Large intestine (tissue), 12 donors: ENCODE measurements at places on chromosomes 4 and X.

GRCh38 chr4:93649828-93650227 lies 178.7 kb upstream of the ATOH1 start:
- no peak for DNase-seq

DNA sequence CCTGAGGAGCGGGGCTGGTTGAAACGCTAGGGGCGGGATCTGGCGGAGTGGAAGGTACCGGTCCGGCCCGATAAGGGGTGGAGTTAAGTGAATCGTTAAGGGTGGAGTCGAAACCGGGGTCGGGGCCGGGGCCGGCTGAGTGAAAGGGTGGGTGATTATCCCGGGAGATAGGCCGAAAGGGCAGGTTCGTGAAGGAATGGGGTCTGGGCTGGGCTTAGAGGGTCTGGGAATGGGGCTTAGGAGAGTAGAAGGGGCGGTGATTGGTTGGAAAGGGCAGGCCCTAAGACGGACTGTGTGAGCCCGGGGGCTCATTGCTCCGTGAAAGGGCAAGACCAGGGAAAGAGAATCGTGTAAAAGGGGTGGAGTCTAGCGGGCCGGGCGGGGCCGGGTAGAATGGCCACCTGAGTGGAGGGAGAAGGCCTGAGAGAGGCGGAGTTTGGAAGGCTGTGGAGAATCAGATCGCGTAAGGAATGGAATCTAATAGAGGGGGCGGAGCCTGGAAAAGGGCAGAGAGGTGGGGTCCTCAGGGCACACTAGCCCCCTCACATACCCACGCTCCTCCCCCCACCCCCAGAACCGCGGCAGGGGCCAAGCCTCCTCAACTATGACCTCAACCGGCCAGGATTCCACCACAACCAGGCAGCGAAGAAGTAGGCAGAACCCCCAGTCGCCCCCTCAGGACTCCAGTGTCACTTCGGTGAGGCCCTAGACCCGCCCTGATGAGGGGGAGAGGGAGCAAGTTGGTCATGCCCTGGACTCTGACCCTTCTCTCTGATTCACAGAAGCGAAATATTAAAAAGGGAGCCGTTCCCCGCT lies 430 bp downstream of the HDAC6 start:
- peak; percentile 83 for DNase-seq

GRCh38 chr4:139624441-139625092 lies 41.1 kb upstream of the MGST2 start:
- no peak for DNase-seq

DNA sequence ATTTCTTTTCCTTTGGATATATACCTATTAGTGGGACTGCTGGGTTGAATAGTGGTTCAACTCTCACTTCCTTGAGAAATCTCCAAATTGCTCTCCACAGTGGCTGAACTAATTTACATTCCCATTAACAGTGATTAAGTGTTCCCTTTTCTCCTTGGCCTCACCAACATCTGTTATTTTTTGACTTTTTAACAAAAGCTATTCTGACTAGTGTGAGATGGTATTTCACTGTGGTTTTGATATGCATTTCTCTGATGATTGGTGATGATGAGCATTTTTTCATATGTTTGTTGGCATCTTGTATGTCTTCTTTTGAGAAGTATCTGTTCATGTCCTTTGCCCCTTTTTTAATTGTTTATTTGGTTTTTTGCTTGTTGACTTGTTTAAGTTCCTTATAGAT lies 413.0 kb downstream of the MAPK10 start:
- no peak for DNase-seq

DNA sequence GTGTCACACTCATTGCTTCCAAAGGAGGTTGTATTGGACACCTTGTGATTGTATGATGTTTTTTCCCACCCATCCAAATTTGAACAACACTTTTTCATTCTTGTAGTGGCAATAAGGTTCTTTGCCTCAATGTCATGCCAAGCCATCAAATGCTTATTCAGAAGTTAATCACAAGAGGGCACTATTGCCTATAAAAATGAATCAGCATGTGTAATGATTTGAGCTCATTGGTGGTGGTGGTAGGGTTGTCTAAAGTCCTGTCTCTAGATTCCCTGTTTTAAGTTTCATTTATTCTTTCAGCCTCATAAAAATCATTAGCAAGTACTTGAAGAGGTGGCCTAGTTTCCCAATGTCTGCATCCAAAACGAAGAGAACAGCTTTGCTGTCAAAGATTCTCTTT lies 37.0 kb downstream of the IRS4 start:
- no peak for DNase-seq

GRCh38 chr4:132651196-132651595 lies 497.9 kb upstream of the PCDH10 start:
- no peak for DNase-seq

DNA sequence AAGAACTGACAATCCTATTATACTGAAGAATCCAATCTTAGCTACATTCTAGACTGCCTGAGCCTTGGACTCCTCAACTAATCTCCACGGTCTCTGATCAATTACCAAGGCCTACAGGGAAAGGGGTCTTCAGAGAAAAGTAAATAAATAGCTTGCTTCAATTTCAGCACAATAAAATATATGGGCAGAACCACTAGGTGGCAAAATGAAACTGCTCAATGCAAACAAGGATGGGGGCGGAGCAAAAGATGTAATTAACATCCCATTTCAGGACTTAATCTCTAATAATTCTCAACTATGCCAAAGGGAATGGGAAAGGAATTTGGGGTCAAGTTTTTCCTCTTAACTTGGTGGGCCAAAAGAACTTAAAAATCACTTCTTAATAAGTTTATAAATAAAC lies 78.4 kb upstream of the MAP3K15 start:
- peak; percentile 9 for DNase-seq

GRCh38 chr4:123350191-123350544 lies 46.4 kb upstream of the SPRY1 start:
- peak; percentile 95 for DNase-seq

GRCh38 chr4:1084796-1085403 lies 28.5 kb downstream of the RNF212 start:
- DNase-seq: no peak

DNA sequence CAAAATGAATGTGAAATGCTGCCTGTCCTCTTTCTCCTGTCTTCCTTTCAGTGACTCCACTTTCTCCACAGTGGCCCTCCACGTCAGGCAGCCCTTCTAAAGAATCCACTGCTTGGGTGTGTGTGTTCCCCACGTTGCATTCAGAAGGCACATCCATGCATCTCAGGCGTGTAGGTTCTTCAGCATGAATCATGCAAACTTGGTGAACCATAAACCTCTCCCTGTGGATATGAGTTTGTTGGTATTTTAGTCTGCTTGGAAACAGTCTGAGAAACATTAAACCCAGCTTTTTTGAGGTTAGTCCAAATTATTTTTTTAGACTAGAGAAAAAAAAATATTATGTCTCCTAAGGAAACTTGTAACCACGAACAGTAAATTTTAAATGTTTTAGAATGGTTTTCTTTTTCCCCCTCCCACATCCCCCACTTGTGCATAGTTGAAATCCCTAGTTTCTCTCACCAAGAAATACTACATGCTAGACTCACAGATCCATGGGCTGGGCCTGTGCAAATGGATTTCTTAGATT lies 251.6 kb downstream of the CBR4 start:
- DNase-seq: no peak

- peak; percentile 93 for DNase-seq
Observed at GRCh38 chr4:145938618-145939440, at the start of gene ZNF827. Gene ZNF827 (minus strand): TSS chr4:145938823. CDS start chr4:145938407, 416 bp downstream.

DNA sequence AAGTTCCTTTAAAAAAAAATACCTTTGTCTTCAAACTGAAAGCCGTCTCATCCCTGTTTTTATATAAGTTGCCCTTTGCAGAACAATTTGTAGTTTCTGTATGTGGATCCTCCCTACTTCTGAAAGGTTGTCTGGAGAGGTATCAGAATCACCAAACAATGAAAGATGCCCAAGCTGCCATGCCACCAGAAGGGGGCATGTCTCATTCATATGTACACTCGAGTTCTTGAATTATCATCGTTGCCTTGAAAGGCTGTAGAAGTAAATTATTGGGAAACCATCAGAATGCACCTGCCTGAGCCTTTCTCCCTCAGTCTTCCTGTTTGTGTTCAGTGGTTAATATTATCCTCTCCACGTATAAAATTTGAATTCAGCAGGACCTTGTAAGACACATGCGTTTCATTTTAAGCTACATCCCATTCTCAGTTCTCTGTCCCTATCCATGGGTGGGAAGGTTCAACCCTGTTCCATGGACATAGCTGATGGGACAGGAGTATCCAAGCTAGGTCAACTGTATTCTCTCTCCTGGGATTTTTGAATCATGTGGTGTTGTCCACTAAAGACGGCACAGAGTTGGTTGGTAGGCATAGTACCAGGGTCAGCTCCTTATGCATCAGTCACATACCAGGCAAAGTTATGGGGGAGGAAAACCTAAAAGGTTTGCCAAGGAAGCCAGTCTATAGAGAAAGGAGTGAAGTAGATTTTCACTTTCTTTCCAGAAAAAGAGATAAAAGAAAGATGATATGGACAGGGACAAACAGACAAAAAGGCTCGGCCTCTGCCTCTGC lies 24.0 kb downstream of the GALNT7 start:
- no peak for DNase-seq

DNA sequence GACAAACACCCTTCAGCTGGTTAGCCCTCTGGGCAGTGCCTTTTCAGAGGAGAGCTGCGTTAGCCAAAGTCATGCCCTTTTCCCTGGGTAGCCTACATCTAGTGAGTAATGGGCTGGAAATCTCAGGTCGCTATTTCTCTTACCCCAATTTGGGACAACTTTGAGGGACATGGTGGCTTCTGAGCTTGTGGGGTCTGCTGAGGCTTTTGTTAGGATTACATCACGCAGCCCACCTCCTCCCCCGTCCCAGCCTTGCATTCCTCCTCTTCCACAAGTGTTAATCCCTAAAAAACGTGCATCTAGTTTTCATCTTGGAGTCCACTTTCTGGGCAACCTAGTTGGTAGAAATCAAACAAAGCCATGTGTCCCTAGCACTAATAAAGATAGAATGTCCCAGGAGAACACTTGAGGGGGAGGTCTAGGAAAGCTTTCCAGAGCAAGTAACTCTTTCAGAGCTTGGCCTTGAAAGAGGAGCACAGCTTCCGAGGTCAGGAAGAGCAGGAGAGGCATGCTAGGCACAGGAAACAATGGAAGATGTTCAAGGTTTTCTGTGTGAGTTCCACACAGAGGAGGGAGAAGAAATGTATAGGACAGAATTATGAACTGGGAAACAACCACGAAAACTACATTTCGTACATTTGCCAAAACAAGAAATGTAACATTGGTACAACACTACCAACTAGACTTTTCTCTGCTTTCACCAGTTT lies 2.8 kb downstream of the MRFAP1 start:
- DNase-seq: no peak

DNA sequence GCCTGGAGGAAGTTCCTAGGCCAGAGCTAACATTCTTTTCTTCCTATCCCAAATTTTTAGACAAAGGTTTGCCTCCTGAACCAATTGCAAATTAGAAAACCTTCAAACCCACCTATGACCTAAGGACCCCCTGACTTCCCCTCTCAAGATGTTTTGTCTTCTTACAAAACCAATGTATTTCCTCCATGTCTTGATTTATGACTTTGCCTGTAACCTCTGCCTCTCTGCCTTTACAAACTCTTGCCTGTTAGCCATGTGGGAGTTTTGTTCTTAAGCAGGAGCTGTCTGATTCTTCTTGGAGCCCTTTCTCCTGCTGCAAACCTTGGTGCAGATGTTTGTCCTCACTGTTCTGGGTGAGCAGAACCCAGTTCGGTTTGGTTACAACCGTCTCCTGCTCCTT lies 222.3 kb upstream of the BOD1L1 start:
- no peak for DNase-seq

DNA sequence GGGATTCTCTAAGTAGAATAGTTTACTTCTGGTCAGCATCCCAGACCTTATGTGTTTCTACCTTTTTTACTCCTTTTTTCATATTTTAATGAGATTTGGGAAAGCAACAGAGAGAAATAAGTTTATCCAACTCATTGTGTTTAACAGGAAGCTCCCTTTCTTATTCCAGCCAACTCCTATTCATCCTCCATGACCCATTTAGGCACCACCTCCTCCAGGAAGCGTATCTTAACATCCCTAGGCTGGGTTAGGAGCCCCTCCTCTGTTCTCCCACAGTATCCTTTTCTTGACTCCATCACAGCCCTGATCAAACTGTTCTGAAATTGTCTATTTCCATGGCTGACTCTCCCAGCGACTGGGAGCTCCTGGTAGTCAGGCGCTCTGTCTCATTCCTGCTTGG lies 18.8 kb upstream of the IQSEC2 start:
- DNase-seq: no peak

- no peak for DNase-seq
Observed at GRCh38 chrX:69065451-69065850, 99.8 kb downstream of the PJA1 start.

- no peak for DNase-seq
Observed at GRCh38 chr4:88985088-88985773, 71.8 kb downstream of the FAM13A start.

DNA sequence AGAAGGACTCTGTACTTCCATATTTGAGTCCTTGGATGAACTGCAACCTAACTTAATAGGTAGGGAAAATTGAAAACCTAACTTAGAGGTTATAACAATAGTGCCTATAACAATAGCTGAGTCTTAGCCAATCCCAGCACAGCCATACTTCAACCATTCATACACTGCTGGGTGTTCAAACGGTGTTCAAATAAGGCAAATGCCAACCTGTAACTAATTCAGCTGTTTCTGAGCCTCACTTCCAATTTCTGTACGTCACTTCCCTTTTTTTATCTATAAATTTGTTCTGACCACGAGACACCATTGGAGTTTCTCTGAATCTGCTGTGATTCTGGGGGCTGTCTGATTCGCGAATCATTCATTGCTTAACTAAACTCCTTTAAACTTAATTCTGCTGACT lies 9.6 kb upstream of the GRSF1 start:
- DNase-seq: no peak

GRCh38 chr4:40788331-40788730 lies 38.6 kb downstream of the NSUN7 start:
- DNase-seq: peak; percentile 31

GRCh38 chr4:148300877-148301276 lies 141.3 kb downstream of the NR3C2 start:
- no peak for DNase-seq

- DNase-seq: peak; percentile 22
Observed at GRCh38 chr4:56575820-56576429, 70.3 kb downstream of the ARL9 start.

- DNase-seq: no peak
Observed at GRCh38 chr4:98289375-98289774, 28.2 kb downstream of the RAP1GDS1 start.

GRCh38 chr4:142549726-142550463 lies 296.2 kb downstream of the INPP4B start:
- peak; percentile 77 for DNase-seq

- no peak for DNase-seq
Observed at GRCh38 chrX:1860936-1861594, 246.2 kb downstream of the ASMT start.

- peak; percentile 56 for DNase-seq
Observed at GRCh38 chr4:109627361-109627760, 67.3 kb downstream of the MCUB start.

DNA sequence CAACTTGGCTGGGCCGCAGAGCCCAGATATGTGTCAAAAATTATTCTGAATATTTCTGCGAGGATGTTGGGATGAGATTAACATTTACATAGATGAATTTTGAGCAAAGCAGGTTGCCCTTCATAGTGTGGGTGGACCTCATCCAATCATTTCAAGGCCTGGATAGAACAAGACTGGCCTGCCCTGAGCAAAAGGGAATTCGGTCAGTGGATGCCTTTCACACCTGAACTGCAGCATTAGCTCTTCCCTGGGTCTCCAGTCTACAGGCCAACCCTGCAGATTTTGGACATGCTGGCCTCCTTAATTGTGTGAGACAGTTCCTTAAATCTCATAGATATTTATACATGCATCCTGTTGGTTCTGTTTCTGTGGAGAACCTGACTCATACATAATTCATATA lies 32.4 kb upstream of the SLC10A4 start:
- no peak for DNase-seq
